ENCODE measurements at places on chromosomes 7 and 10.

DNA sequence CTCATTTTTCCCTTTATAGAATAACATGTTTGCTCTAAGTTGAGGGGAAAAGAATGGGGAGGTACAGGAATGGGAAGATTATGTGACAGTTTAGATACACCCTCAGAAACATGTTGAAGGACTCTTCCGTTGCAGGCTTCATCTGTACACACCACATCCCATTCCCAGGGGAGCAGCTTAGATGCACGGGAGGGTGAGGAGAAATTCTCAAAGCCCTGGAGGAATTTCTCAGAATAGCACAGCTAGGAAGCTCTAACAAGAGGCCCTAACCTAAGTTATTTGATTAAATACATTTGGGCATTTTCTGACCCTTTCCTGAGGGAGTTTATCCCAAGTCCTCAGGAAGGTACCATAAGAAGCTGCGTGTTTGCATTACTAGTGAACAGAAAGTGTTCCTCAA, 660.2 kb upstream of the IGFBP3 start:
- DNase-seq: no peak

DNA sequence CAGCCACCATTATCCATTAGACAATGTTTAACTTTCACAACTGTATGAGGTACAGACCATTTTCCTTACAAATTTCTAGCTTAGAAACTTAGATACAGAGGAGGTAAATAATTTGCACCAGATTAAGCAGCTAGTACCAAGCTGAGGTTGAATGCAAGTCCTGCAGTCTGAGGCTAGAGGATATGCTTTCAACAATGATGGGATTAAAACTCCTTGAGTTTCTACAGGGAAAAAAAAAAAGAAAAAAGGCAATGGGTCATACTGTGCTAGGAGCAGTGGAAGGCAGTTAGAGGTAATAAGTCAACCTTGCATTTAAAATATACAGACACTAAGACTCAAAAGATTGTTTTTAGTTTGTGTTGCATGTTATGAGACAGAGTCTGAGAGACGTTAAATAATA, 86.5 kb downstream of the SEMA3A start:
- no peak for DNase-seq

GRCh38 chr10:29217292-29217738, 71.6 kb upstream of the LYZL1 start:
- DNase-seq: no peak

DNA sequence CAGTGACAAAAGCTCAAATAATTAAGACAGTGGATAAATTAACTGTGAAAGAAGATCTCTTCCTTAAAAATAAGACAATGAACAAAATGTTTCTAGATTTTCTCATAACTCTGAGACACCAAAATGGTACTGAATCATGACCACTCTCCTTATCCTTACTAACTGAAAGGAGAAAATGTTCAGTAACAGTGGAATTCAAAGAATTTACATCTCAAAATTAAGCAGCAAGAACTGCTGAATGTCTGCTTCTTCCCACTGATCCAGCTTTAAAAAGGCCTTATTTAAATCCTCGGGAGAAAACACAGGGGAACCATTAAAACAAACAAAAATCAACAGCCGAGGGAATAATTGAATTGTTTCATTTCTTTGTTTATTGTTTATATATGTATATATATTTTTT, 27.3 kb upstream of the PLXDC2 start:
- no peak for DNase-seq

DNA sequence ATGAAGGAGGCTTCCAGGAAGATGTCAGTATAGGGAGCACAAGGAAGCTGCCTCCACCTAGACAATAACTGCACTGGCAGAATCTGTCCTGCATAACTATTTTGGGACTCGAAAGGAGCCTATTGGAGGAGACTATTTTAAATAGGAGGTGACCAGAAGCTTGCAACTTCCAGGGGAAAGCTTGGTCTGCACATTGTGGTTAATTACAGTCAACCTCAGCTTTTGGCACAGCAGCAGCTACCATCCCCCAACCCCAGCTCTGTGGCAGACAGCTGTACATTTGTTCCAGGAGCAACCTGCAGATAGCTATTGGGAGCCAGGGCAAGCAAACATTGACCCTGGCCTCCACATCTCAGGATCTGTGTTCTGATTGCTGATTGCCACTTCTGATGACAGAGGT, 46.3 kb upstream of the NANOS1 start:
- no peak for DNase-seq

- DNase-seq: no peak
Observed at GRCh38 chr7:129604713-129605437, 6.6 kb upstream of the NRF1 start.

- DNase-seq: no peak
Observed at GRCh38 chr10:31739146-31739545, 189.5 kb downstream of the ARHGAP12 start.

- DNase-seq: no peak
Observed at GRCh38 chr10:36475746-36476145, 649.7 kb upstream of the ANKRD30A start.

DNA sequence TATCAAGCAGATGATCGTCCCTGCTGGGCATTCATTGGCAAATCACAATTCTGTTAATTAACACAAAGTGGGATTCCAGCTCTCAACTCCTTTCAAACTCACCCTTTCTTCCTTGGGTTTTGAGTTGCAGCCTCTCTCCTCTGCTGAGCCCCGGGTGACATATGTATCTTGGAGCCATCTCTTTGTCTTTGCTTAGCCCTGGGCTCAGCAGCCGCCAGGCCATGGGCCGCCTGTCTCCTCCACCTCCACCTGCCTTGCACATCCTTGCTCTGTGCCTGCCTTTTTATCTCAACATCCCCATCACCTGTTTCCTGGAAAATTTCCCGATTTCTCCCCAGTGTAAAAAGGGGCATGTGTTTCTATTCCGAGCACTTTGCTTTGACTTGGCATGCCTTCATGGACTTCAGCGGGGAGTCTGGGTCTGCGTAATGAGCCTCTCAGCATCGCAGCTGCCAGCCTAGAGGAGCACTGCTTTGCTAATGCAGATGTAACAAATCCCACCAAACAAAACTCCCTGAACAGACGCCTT, 141.3 kb upstream of the AGK start:
- DNase-seq: no peak

Data from stimulated activated CD8-positive, alpha-beta memory T cell treated with anti-CD3 and anti-CD28 coated beads, Interleukin-4, amount 100 ng/mL, for 4 hours (primary cell).